ENCODE measurements at places on chromosomes 3 and 15. TPM values are rescaled to one million over a fixed set of nuclear protein-coding genes. Genes with fewer than 3 reads are reported as not detected.

DNA sequence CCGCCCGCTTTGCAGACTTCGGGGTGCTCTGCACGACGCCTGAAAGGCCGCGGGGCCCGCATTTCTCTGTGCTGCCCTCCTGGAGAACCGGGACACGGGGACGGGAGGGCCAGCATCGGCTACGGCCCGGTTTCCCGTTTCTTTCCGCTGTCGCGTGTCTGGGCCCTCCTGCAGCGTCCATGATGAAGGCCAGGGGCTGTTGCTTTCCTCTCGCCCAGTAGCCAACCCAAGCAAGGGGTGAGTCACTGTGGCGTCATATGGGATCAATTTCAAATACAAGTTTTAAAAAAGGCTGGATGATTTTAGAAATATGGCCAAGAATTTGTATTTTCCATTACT, 435 bp downstream of the SLC35G2 start:
- peaks cover 22% of the 10 kb centered on the region for H3K27me3 ChIP-seq
- H3K27ac ChIP-seq, result peak overlapping the region; percentile 57
- no peak for DNase-seq
- peaks cover 2% of the 10 kb centered on the region for H3K36me3 ChIP-seq
- H3K4me3 ChIP-seq, result peak overlapping the region; percentile 89
- peaks cover 22% of the 10 kb centered on the region for H3K4me1 ChIP-seq

- no peaks in the 10 kb centered on the region for H3K27me3 ChIP-seq
- no peak overlapping the region for H3K4me3 ChIP-seq
- H3K27ac ChIP-seq, result no peak overlapping the region
These were observed 243.8 kb upstream of the CHRM5 start for GRCh38 chr15:33724321-33725036.

GRCh38 chr15:67010898-67011616, 54.3 kb upstream of the SMAD3 start:
- no peak for DNase-seq
- no peak overlapping the region for H3K4me3 ChIP-seq
- no peak overlapping the region for H3K27ac ChIP-seq
- H3K27me3 ChIP-seq, result peaks cover 2% of the 10 kb centered on the region

DNA sequence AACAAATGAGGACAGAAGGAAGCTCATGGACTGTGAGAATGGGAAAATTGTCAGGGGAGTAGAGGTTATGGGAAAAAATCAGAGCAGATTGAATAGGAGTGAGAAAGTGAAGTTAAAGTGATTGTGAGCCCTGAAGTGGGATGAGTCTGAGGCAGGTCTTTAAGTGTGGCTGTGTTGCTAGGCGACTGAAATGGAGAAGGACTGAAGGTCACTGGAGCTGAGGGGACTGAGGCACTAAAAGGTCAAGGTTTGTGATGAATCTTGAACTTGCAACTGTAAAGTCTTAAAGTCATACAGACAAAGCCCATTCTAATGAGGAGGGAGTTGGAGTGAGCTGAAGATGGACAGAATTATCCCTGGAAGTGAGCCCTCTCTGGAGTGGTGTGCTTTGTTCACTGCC, 518.9 kb downstream of the TUSC7 start:
- no peaks in the 10 kb centered on the region for H3K36me3 ChIP-seq
- no peak for DNase-seq
- no peaks in the 10 kb centered on the region for H3K4me1 ChIP-seq
- H3K4me3 ChIP-seq, result no peak overlapping the region
- H3K27me3 ChIP-seq, result no peaks in the 10 kb centered on the region
- no peak overlapping the region for H3K27ac ChIP-seq

DNA sequence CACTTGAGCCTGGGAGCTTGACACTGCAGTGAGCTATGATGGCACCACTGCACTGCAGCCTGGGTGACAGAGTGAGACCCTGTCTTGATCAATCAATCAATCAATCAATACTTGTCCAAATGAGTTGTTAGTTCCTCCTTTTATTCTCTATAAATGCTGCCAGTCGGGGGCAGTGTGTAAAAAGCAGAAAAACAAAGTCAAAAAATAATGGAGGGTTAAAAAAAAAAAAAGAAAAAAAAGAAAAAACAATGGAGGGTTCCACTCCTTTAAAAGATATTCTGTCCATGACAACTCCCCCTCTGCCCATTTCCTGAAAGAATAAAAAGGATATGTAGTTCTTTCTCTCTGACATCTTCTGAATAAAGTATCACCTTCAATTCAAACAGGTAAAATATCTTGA, 1068.6 kb downstream of the FHIT start:
- H3K27me3 ChIP-seq, result no peaks in the 10 kb centered on the region
- no peak overlapping the region for H3K4me3 ChIP-seq
- no peaks in the 10 kb centered on the region for H3K4me1 ChIP-seq
- H3K27ac ChIP-seq, result no peak overlapping the region
- DNase-seq, result no peak

DNA sequence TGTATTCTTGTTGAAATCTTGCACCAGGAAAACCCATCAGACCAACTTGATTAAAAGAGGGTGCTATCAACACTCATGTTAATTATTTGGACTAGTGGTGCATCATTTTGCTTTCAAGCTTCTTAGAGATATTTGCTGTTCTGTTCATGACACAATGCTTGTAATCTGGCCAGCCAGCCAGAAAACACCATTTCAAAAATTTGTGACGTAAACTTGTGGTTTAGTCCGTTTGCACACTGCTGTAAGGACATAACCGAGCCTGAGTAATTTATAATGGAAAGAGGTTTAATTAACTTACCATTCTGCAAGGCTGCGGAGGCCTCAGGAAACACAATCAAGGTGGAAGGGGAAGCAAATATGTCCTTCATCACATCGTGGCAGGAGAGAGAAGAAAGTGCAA, 374.3 kb upstream of the TGFBR2 start:
- no peaks in the 10 kb centered on the region for H3K4me1 ChIP-seq
- H3K27me3 ChIP-seq, result no peaks in the 10 kb centered on the region
- H3K27ac ChIP-seq, result no peak overlapping the region
- no peak for DNase-seq
- H3K36me3 ChIP-seq, result no peaks in the 10 kb centered on the region

DNA sequence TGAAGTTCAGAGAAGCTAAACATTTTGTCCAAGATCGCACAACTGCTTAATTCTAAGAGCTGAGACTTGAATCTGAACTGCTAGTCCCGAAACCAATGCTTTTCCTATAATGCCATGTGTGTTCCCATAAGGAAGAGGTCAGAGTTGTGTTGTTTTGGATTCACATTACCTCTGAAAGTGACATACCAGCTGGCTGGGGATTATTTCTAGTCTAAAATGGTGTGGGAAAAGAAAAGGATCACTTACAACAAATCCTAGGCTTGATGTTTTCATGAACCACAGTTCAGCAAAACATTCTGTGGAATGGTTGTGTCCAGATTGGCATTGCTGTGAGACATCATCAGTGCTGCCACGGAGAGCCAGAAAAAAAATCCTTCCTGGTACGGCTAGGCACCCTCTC, 35.0 kb upstream of the LRRC3B start:
- H3K27ac ChIP-seq, result no peak overlapping the region
- H3K4me3 ChIP-seq, result no peak overlapping the region
- H3K36me3 ChIP-seq, result no peaks in the 10 kb centered on the region
- no peaks in the 10 kb centered on the region for H3K4me1 ChIP-seq

DNA sequence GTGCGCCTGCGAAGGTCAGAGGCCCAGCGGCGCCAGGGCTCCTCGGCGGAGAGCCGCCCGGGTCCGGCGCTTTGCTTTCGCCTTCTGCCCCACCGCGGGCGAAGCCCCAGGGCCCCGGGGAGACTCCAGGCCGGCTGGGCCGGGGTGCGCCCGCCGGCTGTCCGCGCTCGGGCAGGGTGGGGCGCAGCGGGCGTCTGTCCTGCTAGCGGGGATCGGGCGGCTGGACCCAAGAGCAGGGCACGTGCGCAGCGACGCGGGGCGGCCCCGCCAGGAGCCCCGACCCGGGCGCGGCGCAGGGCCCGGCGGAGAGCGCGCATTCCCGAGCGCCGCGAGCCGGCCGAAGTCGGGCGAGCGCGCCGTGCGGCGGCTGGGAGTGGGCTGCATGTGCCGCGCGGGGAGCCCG, 569 bp upstream of the ALDH1A3 start:
- H3K27ac ChIP-seq, result no peak overlapping the region
- no peak for DNase-seq
- no peaks in the 10 kb centered on the region for H3K36me3 ChIP-seq
- H3K4me3 ChIP-seq, result peak overlapping the region; percentile 70

GRCh38 chr3:140494970-140495369, 182.9 kb upstream of the TRIM42 start:
- no peak for DNase-seq
- no peaks in the 10 kb centered on the region for H3K36me3 ChIP-seq
- H3K4me3 ChIP-seq, result no peak overlapping the region

MOBP gene
- total RNA-seq, result 0.13 TPM

DNA sequence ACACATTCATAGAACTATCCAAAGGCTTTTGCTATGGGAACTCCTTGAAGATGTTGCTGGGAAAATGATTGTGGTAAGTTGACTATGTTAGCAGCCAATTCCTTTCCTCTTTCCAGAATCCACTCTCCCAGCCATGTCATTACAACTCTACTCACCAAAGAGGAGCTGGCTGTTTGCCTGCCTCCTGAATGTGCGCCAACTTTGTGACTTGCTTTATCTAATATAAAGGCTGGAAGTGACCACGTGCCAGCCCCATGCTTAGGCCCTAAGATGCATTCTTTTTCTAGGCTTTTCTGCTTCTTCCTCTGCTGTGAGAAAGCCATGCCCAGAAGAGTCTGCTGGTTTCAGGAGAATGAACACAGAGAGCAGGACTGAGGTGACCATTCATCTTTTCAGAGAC, 182.2 kb downstream of the GABRB3 start:
- H3K27ac ChIP-seq, result no peak overlapping the region
- no peaks in the 10 kb centered on the region for H3K4me1 ChIP-seq
- no peaks in the 10 kb centered on the region for H3K27me3 ChIP-seq
- no peak for DNase-seq
- no peak overlapping the region for H3K4me3 ChIP-seq
- H3K36me3 ChIP-seq, result no peaks in the 10 kb centered on the region

DNA sequence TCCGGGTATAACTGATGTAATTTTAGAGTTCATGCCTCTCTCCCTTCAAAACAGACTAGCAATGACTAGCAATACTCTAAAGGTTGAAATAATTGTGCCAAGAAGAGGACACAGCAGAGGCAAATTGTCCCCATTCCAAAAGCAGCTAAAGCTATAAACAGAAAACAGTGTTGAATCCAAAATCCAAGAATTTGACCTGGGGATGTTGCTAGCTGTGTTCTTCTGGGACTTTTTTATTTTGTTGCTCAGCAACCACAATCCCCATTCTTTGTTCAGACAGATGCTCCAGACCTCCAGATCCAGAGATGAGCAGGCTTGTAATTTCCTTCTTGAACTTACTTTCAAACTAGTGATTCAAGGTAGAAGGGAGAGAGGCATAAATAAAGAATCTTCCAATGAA, 191.5 kb downstream of the FOXB1 start:
- no peak overlapping the region for H3K27ac ChIP-seq
- H3K4me1 ChIP-seq, result no peaks in the 10 kb centered on the region

ANKUB1 gene
- not detected for total RNA-seq

- H3K4me1 ChIP-seq, result peaks cover 75% of the 10 kb centered on the region
- H3K36me3 ChIP-seq, result peaks cover 58% of the 10 kb centered on the region
- H3K27ac ChIP-seq, result peak overlapping the region; percentile 93
These were observed 3.0 kb downstream of the SIAH2 start for GRCh38 chr3:150759947-150760346.

PARP14 gene
- 221 TPM for total RNA-seq

- H3K4me1 ChIP-seq, result peaks cover 34% of the 10 kb centered on the region
- peak overlapping the region; percentile 32 for H3K4me3 ChIP-seq
- H3K27me3 ChIP-seq, result no peaks in the 10 kb centered on the region
These were observed 32.4 kb downstream of the POC1A start for GRCh38 chr3:52121813-52122212.

DNA sequence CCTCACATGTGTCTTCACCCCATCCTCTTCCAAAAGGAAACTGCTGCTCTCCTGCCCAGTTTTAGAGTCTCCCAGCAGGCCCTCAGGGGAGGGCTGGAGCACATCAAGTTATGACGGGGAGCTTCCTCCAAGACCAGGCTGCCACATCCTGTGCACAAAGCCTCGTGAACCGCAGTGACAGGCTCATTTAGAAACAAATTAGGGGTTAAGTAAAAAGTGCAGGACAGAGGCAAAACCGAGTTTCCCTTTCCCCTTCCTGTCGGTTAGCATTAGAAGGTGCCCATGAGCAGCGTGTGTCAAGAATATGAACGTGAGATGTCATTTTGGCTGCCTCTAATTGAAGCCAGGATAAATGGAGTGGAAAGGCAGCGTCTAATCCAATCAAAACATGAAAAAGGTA, 199.7 kb downstream of the ARRDC4 start:
- no peak overlapping the region for H3K27ac ChIP-seq
- no peak for DNase-seq
- H3K4me3 ChIP-seq, result no peak overlapping the region
- no peaks in the 10 kb centered on the region for H3K27me3 ChIP-seq

GRCh38 chr3:177089901-177090300, 107.4 kb downstream of the TBL1XR1 start:
- peaks cover 58% of the 10 kb centered on the region for H3K36me3 ChIP-seq
- peak overlapping the region; percentile 38 for H3K4me3 ChIP-seq
- DNase-seq, result no peak
- H3K4me1 ChIP-seq, result peaks cover 72% of the 10 kb centered on the region

- no peaks in the 10 kb centered on the region for H3K36me3 ChIP-seq
- H3K4me1 ChIP-seq, result peaks cover 8% of the 10 kb centered on the region
- no peak overlapping the region for H3K27ac ChIP-seq
- DNase-seq, result no peak
- peaks cover 9% of the 10 kb centered on the region for H3K27me3 ChIP-seq
These were observed 64.4 kb downstream of the LINGO1 start for GRCh38 chr15:77568014-77568972.

- H3K27me3 ChIP-seq, result no peaks in the 10 kb centered on the region
- H3K27ac ChIP-seq, result no peak overlapping the region
These were observed 52.7 kb upstream of the CADM2 start for GRCh38 chr3:84906065-84906464.

GRCh38 chr15:65937476-65937875, 68.2 kb downstream of the RAB11A start:
- H3K27ac ChIP-seq, result no peak overlapping the region
- H3K4me1 ChIP-seq, result no peaks in the 10 kb centered on the region
- no peaks in the 10 kb centered on the region for H3K27me3 ChIP-seq
- H3K4me3 ChIP-seq, result no peak overlapping the region
- DNase-seq, result no peak

DNA sequence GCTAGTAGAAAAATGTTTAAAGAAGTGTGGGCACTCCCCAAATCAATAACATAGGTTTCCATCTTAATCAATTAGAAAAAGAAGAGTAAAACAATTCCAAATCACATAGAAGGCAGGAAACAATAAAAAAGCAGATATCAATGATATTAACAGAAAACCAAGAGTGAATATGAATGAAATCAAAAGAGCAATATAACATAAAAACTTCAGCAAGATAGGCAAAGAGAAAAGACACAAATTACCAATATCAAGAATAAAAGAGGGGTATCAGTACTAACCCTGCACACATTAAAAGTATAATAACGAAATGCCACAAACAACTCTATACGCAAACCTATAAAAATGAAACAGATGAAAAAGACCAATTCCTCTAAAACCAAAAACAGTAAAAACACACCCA, 19.6 kb downstream of the DMXL2 start:
- no peak overlapping the region for H3K27ac ChIP-seq
- no peaks in the 10 kb centered on the region for H3K36me3 ChIP-seq

USP19 gene
- total RNA-seq, result 75.3 TPM

GRCh38 chr15:52158084-52158765, 33.0 kb downstream of the GNB5 start:
- H3K36me3 ChIP-seq, result peaks cover 72% of the 10 kb centered on the region
- no peaks in the 10 kb centered on the region for H3K27me3 ChIP-seq
- peaks cover 10% of the 10 kb centered on the region for H3K4me1 ChIP-seq
- H3K27ac ChIP-seq, result no peak overlapping the region
- no peak overlapping the region for H3K4me3 ChIP-seq
